ENCODE measurements at places on chromosomes 13 and 19.

DNA sequence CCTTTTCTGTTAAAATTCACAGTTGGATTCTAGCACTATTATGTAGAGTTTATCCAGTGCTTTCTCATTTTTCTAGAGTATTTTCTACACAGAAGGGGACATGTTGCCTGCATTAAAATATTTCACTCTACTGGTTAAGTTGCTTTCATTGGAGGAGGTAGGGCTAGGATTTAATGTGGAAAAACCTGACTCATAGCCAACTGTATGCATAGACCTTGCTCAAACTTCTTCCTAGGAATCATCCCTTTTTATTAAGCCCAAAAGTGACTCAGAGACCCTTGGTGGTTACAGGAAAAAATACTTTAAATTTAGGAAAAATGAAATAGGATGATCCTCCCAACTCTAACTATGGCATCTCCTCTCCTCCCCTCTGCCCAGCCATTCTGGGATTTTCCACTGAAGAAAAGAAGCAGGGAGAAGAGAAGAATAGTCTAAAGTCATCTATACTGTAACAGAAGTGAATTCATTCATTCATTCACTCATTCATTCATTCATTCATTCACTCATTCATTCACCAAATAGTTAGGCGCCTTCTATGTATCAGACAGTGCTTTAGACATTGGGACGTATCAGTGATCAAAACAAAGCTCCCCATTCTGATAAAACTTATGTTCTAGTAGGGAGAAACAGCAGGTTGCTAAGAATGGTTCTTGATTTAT, 109.0 kb upstream of the HTR2A start:
- no peak for DNase-seq

DNA sequence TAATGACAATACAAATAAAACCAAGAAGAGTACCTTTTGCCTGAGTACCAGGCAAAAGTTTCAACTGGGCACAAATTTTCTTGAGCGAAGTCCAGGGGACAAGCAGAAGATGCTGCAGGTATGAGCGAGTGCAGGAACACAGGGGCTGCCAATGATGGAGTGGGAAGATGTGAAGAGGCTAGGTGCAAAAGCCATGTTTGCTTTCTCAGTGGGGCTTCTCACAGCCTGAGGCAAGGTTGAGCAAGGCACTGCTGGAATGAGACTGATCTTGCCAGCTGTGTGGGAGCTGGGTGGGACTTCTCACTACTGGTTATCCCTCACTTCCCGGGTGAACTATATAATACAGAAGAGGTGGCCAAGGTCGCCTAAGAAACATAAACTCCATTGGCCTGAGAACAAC, 1200.7 kb downstream of the SLITRK1 start:
- DNase-seq, result no peak

DNA sequence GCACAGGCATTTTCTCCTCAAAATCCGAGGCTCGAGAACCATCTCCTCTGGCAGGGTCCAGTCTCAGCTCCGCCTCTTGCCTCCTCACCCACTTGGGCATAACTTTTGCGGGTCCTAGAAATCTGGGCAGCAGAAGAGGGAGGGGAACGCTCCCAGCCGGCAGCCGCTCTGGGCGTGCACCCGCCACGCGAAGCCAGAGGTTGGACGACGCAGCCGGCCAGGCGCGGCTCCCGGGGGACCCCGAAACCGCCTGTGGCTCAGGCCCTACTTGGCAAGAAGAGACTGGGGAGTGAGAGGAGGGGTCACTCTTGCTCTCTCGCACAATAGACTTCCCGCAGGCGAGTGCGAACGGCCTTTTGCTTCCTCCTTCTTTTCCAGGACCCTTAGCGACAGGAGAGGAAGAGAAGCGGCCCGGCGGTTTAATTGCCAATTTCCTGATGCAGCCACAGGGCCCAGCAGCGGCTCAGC, 6.0 kb upstream of the SOX1 start:
- DNase-seq, result no peak

- no peak for DNase-seq
Observed at GRCh38 chr19:40908976-40909375, 26.9 kb upstream of the CYP2A7 start.

DNA sequence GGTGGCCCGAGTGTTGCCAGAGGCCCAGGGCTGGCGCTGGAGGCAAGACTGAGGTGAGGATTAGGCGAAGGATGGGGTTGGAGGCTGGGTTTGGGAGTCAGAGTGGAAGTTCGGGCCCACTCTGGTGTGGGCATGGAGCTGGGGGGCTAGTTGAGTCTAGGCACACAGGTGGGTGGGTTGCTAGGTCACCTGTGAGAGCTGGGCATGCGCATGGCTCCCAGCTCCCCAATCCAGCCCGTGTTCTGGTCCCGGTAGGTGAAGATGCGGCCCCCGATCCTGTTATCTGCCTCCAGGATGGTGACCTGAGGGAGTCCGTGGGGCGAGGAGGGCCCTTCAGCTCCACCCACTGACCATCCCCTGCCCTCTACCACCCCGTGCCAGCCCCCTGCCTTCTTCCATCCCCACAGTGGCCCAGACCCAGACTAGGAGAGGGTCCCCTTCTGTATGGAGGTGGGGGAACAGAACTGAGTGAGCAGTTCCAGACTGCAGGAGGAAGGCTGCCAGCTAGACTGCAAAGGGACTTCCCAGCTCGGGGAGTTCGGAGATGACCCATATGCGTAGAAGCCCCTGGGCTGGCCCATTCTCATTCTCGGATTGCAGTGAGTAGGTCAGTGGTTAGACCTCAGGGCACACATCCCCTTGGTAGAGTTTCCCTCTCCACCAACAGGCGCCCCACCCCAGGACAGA, 1.7 kb downstream of the IL4I1 start:
- DNase-seq, result peak; percentile 43

DNA sequence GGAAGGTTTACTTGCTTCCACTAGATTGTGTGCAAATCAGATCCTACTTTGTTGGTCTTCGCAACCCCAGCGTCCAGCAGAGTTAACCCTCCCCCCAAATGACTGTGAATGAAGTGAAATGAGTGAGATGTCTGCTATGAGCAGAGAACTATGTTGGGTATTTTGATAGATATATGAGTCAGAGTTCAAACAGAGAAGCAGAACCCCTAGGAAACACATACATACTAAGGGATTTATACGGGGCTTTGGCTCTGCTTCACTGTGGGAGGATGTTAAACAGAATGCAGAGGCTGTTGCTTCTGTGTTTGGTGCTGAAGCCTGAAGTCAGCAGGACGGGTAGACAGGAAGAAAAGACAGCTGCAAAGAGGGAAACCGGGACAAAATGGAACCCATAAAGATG, 197.0 kb downstream of the MZT1 start:
- no peak for DNase-seq

DNA sequence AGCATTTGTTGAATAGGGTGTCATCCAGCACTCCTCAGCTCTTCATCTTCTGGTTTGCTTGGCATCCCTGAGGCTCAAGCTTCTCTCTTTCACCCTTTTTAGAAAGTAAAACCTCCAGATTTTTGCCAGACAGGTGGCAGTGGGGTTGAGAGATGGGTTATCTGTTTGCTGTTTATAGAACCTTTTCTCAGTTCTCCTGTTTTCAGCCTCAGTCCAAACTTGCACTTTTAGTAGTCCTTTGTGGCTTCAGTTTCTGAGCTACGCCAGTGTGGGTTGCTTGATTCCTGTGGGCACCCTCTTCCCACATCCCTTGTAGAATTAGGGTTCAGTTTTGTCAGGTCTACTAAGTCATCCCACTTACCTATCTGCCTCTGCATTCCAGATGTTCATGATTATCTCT, 147.9 kb downstream of the PAN3 start:
- DNase-seq, result no peak

DNA sequence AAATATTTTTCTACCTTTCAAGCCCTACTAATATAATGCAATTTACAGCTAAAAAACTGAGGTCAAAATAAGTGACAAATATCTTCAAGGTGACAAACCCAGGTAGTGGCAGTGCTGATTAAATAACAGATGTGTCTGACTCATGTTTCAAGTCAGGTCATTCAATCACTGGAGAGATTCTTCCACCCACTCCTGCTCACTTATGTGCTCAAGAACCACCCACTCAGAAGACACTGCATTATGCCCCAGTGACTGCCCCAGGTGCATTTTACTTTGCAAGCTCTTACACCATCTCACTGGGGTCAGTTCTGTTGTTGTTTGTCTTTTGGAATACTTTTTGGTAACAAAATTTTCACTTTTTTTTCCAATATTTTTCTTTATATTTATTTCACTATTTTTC, 2.2 kb downstream of the ZNF100 start:
- DNase-seq, result no peak

DNA sequence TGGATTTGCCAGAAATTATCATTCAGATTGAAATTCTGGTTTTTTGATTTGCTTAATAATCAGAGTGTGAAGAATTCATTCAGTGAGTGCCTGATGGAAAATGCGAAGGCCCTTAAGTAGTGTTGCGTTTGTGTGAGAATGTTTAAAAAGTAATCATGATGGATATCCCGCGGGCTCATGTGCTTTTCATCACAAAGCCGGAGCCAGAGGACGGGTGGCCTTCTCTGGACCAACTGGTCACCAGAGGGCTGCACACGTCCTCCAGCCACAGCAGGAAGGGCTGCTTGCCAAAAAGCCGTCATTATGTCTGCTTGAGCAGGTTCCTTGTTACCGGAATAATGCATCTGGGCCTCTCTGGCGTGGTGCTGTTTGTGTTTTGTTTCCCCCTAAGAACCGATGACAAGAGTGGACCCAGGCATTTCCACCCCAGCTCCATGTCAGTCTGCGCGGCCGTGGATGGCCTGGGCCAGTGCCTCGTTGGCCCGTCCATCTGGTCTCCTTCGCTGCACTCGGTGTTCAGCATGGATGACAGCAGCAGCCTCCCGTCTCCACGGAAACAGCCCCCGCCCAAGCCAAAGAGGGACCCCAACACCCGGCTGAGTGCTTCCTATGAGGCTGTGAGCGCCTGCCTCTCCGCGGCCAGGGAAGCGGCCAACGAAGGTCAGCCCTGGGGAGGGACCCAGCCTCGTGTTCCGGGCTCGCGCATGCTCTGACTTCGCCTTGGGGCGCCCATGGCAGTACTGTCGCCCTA, 497.7 kb downstream of the MYO16 start:
- DNase-seq, result no peak

DNA sequence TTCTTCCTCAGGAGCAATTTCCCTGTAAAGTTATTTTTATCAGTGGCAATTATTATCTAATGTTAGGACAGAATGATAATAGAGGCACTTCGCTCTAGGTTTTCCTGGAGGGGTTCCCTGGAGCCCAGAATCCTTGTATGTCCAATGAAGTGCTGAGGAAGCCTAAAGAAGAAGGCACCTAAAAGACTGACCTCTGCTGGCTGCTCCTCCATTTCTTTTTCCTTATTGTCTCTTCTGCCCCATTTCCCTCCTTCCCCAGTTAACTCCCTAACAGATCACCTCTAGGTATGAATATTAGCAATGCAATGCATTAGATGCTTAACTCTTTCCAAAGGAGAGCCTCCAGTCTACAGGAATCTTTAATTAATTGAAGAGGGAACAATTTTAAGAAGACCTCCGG, 985.4 kb downstream of the DIAPH3 start:
- DNase-seq, result no peak

DNA sequence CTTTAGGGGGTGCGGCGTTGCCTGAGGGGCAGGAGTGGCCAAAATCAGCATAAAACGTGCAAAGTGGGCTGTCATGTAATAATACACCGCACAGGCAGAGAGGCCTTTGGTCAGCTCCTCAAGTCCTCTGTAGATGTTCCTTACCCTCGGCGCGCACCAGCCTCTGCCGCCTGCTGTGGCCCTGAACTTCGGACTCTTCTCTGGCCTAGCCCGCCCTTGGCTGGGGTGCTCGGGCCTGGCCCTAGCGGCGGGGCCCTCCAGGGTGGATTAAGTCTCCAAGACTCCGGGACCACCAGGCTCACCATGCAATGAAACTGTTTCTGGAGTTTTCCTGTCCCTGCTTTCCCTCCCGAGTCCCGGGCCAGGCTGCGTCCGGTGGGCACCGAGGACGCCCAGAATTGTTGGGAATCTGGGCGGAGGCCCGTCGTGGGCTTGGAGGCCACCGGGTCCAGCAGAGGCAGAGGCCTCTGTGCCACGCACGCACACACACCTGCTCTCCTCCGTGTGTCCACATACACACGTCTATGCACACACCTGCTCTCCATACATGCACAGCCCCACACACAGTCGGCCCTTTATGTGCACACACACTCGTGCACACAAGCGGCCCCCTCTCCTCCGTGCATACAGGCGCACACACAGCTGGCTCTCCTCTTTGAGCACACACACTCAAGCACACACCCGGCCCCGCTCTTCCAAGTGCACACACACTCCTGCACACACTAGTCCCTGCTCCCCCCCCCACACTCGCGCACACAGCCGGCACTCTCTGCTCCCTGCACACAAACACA, 1.5 kb upstream of the TFDP1 start:
- DNase-seq, result no peak

DNA sequence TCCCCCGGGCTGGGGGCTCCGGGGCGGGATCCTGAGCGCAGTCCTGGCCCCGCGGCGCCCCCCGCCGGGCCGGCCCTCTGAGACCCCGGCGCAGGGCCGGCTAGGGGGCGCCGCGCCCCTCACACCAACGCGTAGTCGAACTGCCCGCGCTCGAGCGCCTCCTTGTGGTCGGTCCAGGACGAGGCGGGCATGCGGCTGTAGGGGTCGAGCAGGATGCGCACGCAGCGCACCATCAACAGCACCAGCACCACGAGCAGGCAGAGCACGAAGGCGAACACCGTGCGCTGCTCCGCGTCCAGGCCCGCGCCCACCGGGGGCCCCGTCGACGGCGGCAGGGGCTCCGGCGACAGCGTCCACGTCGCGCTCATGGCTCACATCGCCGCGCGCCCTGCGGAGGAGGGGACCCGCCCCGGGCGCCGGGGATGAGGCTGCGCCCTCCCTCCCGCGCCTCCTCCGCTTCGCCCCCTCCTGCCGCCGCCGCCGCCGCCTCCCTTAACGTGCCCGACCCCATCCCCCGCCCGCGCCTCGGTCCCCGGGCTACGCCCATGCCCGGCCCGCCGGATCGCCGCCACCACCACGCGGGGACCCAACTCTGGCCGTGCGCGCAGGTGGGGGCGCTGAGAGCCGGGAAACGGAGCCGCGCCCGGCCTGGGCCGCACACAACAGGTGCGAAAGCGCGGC, 624 bp downstream of the CTXN1 start:
- peak; percentile 70 for DNase-seq

GRCh38 chr13:25200783-25201182, 28.7 kb upstream of the AMER2 start:
- DNase-seq, result no peak

DNA sequence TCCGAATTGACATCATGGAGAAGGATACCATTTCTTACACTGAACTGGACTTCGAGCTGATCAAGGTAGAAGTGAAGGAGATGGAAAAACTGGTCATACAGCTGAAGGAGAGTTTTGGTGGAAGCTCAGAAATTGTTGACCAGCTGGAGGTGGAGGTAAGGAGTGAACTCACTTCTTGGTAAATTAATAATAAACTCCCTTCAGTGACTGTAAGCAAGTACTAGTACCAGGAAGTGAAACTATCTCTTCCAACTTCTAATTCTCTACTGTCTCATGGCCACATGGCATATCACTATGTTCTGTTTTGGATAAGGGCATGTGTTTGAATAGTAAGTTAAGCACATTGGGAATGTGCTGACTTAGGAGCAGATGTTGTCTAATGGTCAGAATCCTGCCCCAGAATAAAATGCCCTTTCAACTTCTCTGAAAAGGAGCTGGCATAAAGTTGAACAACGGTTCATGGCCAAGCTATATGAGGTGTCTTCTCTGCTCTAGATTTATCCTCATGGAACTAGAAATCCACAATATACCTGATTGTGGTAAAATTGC, 13.4 kb downstream of the OLFM4 start:
- DNase-seq, result no peak

- DNase-seq, result no peak
Observed at GRCh38 chr13:31073859-31074718, 87.6 kb downstream of the HSPH1 start.

Measured in RWPE2 (cell line).